ENCODE measurements at places on chromosomes 4 and X. TPM values are rescaled to one million over a fixed set of nuclear protein-coding genes. Genes with fewer than 3 reads are reported as not detected.
A peak's percentile ranks its signal among the peaks of the same experiment; 100 is the strongest.

The ARSJ gene
- total RNA-seq, result not detected

The MAGEA11 gene
- not detected for total RNA-seq

DNA sequence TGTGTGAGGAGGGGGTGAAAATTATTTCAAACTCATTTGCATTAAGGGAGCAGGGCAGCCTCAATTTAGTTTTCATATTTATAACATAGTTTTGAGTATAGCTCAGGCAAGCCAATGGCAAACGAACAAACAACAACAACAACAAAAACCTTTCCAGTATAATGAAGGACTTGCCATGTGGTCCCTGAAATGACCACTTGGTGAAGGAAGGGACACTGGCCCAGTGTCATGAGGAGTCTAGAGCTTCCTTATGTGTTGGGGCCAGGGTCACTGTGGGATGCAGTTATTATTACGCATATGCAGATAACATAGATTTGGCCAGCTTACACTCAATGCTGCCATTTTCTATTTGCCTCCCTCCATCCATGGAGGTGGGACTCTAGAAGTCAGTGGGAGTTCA lies 23.3 kb downstream of the NKX3-2 start:
- DNase-seq, result peak; percentile 6

- no peak for DNase-seq
Measured at GRCh38 chr4:6423575-6423974, 48.8 kb downstream of the PPP2R2C start.

- DNase-seq, result no peak
Measured at GRCh38 chrX:10174810-10175209, 18.0 kb downstream of the CLCN4 start.

- no peak for DNase-seq
Measured at GRCh38 chr4:39020130-39020529, 12.1 kb downstream of the TMEM156 start.

GRCh38 chr4:43132010-43132582 lies 239.6 kb downstream of the GRXCR1 start:
- DNase-seq, result peak; percentile 57

All from B cell (primary cell).